ENCODE measurements at places on chromosomes 6 and 20. TPM values are rescaled to one million over a fixed set of nuclear protein-coding genes. Genes with fewer than 3 reads are reported as not detected.

GRCh38 chr6:169763308-169763707, 11.9 kb downstream of the ERMARD start:
- no peak for DNase-seq

DNA sequence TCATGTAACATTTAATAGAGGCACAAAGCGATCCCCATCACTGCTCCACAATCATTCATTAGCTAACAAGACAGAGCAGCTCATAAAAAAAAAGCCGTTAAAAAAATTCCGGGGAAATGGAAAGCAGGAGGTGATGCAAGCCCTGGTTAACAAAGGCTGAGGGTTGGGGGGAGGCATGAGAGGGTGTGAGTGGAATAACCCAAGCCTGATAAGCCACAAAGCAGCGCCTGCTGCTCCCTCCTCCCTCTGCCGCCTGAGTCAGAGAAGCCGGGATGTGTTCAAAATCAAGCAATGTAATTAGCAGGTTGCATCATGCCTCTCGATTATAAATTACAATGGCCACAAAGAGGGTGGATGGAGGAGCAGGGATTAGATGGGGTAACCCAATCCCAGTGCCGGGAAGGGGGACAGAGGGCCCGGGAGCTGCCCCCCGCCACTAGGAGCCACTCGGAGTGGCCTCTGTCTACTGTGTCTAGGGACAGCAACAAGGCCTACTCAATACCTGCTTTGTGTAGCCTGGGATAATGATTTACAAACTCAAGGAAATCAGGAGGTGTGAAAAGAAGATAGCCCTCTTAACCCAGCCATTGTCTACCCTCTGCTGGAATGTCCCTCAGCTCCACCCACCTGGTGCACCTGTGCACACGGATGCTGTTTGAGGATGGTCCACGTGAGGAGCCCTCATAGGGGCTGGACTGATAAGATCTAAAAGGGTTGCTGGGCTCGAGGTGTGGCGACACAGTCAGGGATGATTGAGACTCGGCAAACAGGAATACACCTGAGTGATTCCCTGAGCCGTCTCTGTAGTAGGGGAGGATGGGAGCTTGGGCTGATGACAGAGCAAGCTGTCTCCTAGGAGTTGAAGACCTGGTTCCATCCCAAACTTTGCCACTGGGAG, 156.9 kb downstream of the VEGFA start:
- peak; percentile 34 for DNase-seq

DNA sequence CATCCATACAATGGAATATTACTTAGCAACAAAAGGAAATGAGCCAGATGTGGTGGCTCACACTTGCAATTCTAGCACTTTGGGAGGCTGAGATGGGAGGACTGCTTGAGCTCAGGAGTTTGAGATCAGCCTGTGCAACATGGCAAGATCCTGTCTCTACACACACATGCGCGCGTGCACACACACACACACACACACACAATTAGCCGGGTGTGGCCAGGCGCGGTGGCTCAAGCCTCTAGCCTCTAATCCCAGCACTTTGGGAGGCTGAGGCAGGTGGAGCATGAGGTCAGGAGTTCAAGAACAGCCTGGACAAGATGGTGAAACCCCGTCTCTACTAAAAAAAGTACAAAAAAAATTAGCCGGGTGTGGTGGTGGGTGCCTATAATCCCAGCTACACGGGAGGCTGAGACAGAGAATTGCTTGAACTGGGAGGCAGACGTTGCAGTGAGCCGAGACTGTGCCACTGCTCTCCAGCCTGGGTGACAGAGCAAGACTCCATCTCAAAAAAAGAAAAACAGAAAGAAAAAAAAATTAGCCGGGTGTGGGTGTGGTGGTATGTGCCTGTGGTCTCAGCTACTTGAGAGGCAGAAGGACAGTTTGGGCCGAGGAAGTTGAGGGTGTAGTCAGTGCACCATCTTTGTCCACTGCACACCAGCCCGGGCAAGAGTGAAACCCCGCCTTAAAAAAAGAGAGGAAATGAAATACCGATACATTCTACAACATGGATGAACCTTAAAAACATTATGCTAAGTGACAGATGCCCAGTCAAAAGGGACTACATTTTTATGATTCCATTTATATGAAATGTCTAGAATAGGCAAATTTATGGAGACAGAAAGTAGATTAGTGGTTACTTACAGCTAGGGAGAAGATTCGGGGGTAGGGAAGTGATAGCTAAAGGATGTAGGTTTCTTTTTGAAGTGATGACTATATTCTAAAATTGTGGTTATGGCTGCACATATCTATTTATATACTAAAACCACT, 52.5 kb downstream of the RBL1 start:
- DNase-seq, result no peak

The NFATC2 gene
- total RNA-seq, result 10.2 TPM
